Skin of body (tissue), 3 donors: ENCODE measurements at places on chromosomes 16 and 17. TPM values are rescaled to one million over a fixed set of nuclear protein-coding genes. Genes with fewer than 3 reads are reported as not detected.

The EXOC3L1 gene
- 1.7 TPM for total RNA-seq

- DNase-seq = no peak
These were observed 1.7 kb downstream of the TNFRSF13B start for GRCh38 chr17:16969931-16970906.

DNA sequence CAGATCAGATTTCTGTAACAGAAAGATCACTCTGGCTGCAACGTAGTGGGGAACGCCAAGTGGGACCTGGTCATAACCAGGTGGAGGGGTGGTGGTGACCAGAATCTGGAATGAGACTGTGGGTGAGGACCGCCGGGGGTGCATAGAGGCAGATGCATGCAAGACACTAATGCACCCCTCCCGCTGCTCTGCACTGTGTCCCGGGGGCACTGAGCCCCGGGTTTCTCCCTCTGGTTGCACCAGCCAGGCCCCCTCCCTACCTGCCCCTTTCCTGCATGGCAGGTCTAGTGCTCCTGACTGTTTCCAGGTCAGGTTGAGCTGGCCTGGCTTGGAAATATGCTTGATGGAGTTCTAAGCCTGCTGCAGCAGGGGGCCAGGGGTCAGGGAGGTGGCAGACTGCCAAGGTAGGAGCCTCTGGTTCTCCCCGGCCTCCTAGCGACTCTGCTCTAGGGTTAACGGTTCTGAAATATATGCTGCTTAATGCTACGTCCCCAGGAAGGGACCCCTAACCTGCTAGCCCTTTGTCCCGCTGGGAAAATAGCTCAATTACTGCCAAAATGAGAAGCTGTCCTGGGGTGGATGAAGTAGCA is 94.3 kb downstream of the SDK2 start:
- no peak for DNase-seq

GRCh38 chr16:69093974-69094373 is 11.5 kb upstream of the HAS3 start:
- no peak for DNase-seq
